IPS DF 6.9 (cell line): ENCODE measurements at places on chromosomes 1 and 21.

GRCh38 chr1:155209312-155209721 is 822 bp downstream of the MTX1 start:
- no peak for DNase-seq

GRCh38 chr1:227937031-227937837 is 10.5 kb downstream of the WNT9A start:
- DNase-seq: no peak

GRCh38 chr21:17988102-17988437 is 168.9 kb upstream of the C21orf91 start:
- no peak for DNase-seq

DNA sequence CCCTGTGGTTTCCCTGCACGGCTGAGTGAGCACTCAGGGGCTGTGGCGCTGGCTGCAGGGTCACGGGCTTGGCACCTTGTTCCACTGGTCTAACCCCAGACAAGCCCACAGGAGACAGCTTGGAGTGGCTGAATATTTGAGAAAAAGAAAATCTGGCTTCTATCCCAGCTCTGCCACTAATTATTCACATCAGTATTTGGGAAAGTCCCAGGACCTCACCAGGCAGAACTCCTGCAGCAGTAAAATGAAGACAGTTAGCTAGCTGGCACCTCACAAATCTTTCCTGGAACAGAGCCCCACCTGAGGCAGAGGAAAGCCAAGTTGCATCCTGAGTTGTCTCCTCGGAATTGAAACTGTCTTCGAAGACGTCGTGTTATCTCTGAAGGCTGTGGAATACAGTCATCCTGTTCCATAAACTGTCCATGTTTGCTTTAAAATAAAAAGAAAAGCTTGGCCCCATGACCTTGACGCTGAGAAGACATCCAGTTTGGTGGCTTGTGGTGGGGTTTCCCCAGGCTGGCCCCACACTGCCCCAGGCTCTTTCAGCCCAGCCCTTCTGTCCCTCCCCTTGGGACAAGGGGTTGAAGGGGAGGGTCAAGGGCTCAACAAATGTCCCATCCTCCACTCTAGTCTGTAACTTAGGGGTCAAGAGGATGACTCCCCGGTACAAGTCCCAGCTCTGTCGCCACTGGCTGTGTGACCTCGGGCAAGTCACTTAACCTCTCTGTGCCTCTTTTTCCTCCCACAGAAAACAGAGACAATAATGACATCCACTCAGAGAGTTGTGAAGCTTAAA is 93.8 kb upstream of the TMPRSS2 start:
- DNase-seq: no peak

DNA sequence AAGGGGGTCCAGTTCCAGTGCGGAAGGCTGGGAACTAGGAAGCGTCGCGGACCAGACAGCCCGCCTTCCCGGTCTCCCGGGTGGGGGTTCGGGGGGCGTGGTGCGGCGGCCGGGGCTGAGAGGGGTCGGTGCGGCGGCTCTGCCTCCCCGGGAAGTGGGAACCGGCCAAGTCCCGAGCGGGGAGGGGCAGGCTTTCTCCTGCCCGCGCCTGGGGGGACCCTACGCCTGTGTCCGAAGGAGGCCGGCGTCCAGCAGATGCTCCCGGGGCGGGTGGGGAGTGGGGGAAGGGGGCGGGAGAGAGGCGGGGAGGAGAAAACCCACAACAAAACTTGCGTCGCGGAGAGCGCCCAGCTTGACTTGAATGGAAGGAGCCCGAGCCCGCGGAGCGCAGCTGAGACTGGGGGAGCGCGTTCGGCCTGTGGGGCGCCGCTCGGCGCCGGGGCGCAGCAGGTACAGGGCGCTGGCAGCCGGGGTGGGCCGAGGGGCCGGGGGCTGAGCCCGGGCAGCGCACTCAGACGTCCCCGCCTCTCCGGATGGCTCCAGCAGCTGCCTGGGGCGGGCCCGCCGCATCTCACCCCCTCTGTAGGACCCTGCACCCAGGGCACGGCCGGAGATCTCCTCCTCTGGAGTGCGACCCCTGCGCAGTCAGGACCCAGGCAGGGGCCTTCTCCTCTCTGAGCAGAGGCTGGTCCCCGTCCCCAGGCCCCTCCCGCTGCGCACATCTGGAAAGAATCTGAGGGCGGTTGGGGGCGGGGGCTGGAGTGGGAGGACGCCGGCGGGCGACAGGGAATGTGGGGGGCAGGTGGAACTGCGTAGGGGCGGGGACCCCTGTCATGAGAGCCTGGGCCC is at the start of gene PODN:
Gene PODN (plus strand): TSS at position 355 of the 849 bp plus-strand sequence. CDS start 7,643 bp downstream, outside the sequence.
- no peak for DNase-seq

DNA sequence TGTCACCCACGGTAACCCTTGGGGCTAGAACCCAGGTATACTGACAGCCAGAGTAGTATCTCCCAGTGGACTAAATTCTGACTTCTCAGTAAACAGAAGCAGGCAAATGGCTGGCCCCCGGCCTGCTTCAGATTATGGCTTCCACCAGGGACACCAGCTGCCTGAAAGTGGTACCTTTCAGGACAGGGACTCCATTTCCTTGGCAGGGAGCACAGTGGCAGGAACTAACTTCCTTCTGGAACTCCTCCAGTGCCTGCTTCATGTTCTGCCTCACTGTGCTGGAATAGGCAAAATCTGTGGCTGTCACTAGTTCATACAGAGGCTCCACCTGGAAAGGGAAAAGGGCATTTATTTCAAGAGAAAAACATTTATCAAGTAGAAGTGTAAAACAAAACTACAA is 32.7 kb downstream of the C8B start:
- DNase-seq: no peak

- DNase-seq: no peak
These were observed 10.3 kb upstream of the LUZP1 start for GRCh38 chr1:23178950-23179349.

GRCh38 chr1:58162952-58163550 is 383.5 kb downstream of the OMA1 start:
- peak; percentile 64 for DNase-seq

GRCh38 chr1:23748016-23748415 is 4.7 kb downstream of the ELOA start:
- DNase-seq: no peak

- no peak for DNase-seq
These were observed 142.5 kb downstream of the USP25 start for GRCh38 chr21:15872236-15872635.

GRCh38 chr1:26305667-26306289 is 658 bp downstream of the UBXN11 start:
- no peak for DNase-seq

DNA sequence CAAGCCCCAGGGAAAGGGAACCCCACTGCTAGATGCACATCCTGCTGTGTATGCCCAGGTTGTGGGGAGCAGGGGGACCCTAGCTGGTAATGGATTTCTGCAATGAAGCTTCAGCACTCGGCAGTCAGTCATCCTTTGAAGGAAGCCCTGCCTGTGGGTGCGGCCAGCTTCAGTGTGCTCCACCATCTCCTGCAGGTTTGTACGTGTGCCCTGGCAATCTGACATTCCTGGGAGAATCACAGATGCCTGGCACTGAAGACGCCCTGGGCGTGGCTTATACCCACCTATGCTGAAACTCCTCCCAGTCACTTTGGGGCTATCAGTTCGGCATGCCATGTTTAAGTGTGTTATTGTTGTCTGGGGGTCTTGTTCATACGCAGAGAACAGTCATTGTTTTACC is 6.8 kb downstream of the SPRR5 start:
- no peak for DNase-seq

DNA sequence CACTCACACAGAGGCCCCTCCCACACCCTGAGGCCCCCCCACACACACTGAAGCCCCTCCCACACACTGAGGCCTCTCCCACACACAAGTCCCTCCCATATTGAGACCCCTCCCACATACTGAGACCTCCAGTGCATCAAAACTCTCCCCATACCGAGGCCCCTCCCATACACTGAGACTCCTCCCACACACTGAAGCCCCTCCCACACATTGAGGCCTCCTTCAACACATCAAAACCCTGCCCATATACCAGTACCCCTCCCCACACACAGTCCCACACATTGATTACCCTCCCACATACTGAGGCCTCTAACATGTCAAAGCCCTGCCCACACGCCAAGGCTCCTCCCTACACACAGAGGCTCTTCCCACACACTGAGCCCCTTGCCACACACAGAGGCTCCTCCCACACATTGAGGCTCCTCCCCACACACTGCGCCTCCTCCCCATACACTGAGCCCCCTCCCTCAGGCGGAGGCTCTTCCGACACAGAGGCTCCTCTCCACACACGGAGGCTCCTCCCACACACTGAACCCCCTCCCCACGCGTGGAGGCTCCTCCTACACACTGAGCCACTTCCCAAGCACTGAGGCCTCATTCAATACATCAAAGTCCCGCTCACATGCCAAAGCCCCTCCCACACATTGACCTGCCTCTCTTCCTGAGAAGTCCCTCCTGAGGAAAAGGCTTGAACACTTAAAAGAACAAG is 392.3 kb downstream of the CAMTA1 start:
- peak; percentile 22 for DNase-seq

DNA sequence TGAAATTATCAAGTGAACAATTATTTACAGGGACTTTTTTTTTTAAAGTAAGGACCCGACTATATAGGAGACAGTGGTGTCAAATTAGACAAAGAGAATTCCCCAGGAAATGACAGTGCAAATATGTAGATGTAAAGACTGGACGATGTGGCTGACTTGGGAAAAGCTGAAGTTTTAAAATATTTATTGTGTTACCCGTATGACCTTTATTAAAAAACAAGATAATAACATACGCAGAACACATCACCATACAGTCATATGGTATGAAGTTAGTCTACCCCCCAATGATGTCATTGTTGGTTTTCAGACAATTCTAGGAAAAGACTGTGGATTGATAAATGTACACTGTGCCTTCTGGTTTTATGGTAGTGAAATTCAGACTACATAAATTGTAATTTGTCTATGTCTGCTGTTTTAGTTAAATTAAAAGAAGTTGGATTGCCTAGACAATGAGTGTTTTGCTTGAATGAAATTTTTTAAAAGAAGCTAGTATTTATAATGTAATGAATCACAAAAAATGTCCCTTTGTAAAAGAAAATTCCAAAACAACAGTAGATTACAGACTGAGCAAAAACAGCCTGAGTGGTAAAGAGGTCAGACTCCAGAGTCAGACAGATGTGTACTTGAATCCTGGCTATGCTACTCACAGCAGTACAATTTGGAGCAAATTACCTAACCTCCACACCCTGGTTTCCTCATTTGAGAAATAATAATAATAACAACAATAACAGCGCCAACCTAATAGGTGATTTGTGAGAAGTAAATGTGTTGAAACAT is 15.5 kb upstream of the PDC start:
- no peak for DNase-seq

- no peak for DNase-seq
These were observed 178.4 kb upstream of the EDN2 start for GRCh38 chr1:41662765-41663437.

- no peak for DNase-seq
These were observed 10.0 kb upstream of the KPRP start for GRCh38 chr1:152747831-152748230.

GRCh38 chr1:91635763-91636162 is 135.1 kb downstream of the CDC7 start:
- DNase-seq: no peak

- no peak for DNase-seq
These were observed 85.8 kb downstream of the NIBAN1 start for GRCh38 chr1:184888505-184888904.

DNA sequence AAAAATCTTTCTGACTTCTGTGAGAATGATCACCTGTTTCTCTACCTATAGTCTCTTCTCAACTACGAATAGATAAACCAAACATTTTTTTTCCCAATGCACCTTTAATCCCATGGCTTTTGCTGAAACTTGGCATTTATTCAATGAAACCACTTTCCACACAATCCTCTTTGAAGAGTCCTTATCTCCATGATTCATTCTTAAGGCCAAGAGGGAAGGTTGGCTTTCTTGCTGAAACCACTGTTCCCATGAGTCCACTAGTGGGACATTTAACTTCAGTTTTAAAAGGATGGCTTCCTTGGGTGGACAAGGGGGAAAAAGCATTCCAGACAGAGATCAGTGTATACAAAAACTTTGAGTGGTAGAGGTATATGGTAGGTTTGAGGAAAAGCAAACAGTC is 73.6 kb downstream of the CRB1 start:
- no peak for DNase-seq

DNA sequence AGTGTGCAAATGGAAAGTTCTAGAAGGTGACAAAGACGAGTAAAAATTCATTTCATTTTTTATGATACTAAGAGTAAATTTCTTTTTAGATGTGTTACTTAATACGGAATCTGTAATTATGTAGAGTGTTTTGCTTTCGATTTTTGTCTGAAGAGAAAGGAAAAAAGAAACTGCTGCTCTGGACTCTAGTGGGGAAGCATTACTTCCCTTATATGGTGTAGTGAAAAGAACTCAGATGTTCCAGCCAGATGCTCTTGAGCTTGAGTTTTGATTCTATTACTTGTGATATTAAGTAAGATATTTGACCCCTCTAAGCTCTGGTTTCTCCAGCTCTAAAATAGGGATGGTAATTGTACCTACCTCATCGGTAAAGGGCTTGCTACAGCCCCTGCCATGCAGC is 12.2 kb upstream of the GPR161 start:
- no peak for DNase-seq

- no peak for DNase-seq
These were observed 25.2 kb downstream of the ACKR1 start for GRCh38 chr1:159229896-159230295.

GRCh38 chr21:25169370-25169769 is 437.9 kb downstream of the MRPL39 start:
- no peak for DNase-seq

GRCh38 chr1:183723571-183723970 is 70.5 kb upstream of the APOBEC4 start:
- no peak for DNase-seq

DNA sequence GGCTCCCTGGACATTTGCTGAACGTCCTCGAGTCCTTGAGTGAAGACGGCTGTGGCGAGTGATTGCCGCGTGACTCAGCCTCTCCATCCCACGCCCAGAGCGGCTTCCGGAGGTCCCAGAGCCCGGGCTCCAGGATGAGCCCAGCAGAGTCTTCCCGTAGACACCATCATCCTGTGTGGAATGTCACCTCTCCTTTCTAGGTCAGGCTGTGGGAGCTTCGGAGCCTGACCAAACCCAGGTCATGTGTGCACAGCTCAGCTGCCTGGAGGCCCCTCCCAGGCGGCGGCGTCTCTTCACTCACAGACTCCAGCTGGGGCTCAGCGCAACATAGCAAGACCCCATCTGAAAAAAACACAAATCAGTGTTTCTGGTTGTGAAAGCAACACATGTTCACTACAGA is 38.2 kb downstream of the PRKCZ start:
- no peak for DNase-seq

DNA sequence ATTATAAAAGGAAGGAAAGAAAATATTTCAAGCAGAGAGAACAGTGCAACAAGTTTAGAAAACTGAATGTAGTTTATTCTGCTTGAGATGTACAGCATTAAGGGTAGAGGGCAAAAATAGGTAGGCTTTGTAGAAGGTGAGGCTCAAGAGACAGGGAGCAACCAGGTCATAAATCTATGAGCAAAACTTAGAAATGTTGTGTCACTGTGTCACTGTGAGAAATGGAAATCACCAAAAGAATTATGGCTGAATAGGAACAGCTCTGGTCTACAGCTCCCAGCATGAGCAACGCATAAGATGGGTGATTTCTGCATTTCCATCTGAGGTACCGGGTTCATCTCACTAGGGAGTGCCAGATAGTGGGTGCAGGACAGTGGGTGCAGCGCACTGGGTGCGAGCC is 53.6 kb downstream of the TNFSF4 start:
- DNase-seq: no peak
